Aorta (tissue), 5 donors: ENCODE measurements at places on chromosomes 6 and 20.

- no peak for DNase-seq
Observed at GRCh38 chr6:129353067-129353466, 356.9 kb downstream of the ARHGAP18 start.

DNA sequence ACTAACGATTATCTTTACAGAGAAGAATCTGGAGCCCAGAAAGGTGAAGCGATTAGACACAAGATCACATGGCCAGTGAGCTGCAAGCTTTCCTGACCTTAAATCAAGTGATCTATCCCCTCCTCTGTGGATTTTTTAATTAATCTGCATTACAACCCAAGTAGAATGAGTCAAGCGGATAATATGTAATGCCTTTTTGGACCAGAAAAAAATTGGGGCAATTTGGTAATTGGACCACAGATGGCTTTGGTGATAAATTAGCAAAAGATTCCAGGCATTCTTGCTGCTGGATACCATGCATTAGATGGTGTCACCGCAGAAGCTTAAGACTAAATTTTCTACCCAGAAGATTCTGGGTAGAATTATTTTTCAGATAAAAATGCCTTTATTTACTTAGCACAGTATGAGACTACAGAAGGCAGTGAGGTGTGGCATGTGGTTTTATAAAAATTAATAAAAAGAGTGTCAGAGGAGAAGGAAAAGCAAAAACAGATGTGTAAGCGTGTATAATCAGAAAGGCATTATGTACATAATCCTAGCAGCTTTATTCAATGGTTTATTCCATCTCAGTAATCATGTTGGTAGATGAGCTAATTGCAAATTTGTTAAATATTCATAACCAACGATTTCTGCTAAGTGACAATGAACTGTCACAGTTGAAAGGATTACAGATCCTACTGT, 53.9 kb upstream of the PCSK2 start:
- no peak for DNase-seq

GRCh38 chr6:50305660-50306059, 255.9 kb upstream of the DEFB112 start:
- no peak for DNase-seq

DNA sequence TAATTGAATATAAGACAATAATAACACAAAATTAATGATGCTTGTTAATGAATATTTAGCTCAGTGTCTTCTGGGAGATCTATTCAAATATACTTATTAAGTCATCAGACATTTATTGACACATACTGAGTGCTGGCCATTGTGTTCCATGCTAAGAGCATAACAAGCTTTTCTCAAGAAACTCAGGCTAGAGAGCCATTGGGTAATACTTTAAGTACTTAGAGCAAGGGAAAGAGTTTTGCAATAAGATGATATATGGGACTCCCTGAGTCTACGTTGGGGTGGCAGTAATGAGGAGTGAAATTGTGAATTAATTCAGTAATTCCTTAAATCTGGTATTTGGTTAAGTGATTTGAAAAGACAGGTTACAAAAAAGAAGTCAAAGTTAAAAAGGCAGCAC, 11.1 kb downstream of the TMEM200A start:
- no peak for DNase-seq

DNA sequence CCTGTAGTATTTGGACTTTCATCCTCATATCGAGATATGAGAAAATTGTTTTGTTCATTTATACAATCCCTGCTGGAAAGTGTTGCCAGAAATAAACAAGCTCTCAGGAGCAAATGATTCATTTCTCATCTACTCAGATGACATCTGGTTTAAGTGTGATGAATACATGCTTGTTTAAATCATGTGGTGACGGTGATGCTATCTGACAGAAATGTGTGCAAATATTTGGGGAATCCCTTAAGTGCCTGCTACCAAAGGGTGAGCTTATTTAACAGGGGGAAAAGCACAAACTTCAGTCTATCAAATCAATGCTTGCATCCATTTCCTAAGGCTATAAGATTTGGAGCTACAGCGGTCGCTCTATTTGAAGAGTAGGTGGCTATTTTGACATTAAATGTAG, 368.3 kb upstream of the SASH1 start:
- no peak for DNase-seq

DNA sequence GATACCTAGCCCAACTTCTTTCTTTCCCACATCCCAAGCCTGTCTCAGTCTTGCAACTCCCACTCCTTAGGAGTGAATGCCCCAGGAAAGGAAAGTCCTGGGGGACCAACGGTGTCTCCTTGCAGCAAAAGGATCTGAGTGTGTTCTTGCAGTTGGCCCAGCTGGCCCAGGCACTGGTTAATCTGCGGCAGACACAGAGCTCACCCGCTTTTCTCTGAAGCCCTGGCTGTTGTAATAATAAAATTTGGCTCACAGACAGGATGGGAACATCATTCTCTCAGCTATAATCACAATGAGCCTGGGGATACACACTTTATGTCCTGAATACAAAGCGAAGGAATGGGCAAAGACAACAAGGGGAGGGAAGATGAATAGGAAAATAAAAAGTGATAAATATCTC, 287.0 kb upstream of the PRND start:
- no peak for DNase-seq

- no peak for DNase-seq
Observed at GRCh38 chr6:24891004-24891403, 44.8 kb downstream of the RIPOR2 start.

DNA sequence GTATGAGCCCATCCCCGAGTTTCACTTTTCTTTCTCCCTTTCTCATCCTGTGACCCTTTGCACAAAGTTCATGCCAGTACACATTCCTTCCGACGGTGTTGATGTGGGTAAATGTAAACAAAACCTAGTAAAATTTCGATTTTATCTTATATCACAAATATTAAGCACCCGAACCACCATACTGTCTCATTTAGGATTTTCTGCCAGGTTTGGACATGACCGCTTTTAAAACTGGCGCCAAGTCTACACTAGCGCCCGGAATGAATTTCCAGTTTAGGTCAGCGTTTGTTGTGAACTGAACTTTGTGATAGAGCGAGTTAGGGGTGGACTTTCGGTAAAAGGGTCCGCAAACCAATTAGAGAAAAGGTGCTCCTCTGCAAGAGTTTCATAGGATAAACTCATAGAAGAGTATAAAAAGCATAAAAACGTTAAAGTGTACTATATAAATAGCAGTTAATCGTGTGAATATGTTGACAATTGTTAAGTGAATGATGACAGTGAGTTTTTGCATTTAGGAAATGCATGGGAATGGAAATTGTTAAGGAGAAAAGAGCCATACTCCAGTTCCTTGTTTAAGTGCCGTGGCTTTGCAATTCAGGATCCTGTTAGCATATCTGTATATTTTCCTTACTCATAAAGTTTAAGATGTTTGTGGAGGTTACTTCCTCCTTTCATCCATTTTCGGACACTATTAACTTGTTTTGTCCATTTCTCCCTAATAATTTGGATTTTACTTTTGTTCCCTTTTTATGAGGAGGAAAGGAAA, 937 bp downstream of the AKAP7 start:
- DNase-seq: no peak

DNA sequence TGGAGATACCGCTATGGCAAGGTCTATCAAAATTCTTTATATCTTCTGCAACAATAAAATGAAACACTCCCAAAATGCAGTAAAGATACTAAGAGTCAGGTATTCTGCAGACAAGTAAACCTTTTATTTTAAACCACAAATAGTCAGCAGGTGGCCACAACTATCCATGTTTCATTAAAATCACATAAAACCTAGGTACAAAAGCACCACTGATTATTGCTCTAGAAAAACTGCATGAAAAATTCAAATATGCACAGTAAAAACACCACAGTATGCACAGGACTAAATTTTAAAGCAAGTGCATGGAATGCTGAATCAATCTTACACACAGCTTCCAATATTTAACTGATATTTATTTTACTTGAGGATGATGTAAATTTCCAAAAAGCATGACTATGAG, 33.3 kb downstream of the HMGN3 start:
- no peak for DNase-seq

DNA sequence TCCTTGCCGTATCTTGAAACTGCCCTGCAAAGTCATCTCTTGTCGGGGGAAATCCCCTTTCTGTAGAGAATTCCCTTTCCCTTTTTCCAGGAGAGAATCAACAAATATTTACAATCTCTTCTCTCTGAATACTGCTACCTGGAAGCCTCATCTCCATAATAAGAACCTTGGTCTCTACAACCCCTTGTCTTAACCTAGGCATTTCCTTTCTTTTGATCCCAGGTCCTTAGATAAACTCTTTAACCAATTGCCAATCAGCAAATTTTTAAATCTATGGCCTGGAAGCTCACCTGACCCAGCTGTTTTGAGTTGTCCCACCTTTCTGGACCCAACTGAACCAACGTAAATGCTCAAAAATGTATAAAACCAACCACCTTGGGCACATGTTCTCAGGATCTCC, 30.6 kb upstream of the SEC63 start:
- no peak for DNase-seq
